ENCODE measurements at places on chromosomes 6 and 20.

DNA sequence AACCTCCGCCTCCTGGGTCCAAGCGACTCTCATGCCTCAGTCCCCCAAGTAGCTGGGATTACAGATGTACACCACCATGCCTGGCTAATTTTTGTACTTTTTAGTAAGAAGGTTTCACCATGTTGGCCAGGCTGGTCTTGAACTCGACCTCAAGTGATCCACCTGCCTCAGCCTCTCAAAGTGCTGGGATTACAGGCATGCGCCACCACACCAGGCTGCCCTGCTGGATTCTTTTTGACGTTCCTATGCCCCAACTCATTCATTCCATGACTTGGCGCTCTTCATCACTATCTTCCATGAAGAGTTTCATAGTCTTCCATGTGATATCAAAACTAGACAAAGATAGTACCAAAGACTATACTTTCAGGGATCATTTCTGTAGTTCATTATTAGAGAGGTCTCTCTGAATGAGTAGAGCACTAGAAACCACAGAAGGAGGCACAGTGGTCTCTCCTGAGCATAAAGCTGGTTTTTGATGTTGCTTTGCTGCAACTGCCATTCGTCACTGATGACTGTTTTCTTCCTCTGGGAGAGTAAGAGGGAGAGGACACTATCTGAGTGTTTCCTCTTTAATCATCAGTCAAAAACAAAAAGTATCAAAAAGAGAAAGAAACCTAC lies 23.5 kb downstream of the DNAAF9 start:
- DNase-seq = no peak

GRCh38 chr6:2752477-2753109 lies 1.9 kb upstream of the MYLK4 start:
- no peak for DNase-seq

DNA sequence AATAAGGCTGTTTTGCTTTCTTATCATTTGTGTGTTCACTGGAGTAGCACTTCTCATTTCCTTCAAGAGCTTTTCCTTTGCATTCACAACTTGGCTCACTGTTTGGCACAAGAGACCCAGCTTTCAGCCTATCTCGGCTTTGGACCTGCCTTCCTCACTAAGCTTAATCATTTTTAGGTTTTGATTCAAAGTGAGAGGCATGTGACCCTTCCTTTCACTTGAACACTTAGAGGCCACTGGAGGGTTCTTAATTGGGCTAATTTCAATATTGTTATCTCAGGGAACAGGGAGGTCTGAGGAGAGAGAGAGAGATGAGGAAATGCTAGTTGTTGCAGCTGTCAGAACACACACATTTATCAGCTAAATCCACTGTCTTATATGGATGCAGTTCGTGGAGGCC lies 82.9 kb upstream of the SCAF8 start:
- no peak for DNase-seq

GRCh38 chr6:96236471-96236870 lies 220.7 kb downstream of the FUT9 start:
- no peak for DNase-seq

DNA sequence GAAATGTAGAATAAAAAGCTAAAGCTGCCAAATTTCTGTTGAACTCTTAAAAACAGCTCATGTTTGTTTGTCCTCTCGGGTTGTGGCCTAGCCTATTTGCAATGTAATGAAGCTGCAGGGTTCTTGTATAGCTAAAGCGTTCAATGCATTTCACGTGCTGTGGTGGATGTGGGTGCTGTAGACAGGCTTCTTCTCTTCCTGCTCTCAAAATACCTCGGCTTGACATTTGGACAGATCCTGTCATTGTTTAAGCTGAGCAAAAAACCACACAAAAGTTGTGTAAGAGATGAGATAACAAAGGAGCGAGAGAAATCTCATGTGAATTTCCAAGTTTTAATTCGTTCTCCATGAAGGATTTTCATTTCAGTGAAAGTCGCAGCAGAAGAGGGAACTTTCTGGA lies 196.3 kb upstream of the UST start:
- DNase-seq = no peak

DNA sequence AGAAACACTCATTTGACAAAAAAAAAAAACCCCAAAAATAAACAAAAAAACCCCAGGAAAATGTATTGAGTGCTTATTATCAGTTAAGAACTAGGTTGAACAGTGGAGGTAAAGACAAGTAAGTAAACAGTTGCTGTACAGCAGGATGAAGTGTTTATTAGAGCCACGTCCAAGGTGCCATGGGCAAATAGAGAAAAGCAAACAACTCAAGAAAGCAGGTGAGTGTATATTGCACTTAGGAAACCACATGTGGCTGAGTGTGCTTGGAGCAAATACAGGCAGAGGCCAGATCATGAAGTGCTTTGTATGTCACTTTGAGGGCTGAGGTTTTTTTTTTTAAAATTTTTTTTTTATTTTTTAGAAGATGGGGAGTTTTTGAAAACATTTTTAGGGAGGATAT lies 98.3 kb downstream of the MACROD2 start:
- no peak for DNase-seq

DNA sequence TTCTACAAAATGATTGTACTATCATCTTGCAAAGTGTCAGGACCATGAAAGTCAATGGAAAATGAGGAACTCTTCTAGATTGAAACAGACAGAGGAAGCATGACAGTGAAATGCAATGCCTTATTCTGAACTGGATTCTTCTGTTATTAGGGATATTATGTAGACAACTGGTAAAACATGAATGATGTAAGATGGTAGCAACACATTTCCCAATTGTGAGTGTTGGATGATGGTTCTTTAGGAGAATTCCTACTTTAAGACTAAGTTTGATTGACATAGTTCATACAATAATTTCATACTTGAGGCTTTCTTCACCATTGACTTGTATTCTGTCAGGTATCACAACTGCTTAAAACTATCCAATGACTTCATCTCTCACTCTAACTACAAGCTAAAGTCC lies 4.5 kb downstream of the UBE3D start:
- no peak for DNase-seq

DNA sequence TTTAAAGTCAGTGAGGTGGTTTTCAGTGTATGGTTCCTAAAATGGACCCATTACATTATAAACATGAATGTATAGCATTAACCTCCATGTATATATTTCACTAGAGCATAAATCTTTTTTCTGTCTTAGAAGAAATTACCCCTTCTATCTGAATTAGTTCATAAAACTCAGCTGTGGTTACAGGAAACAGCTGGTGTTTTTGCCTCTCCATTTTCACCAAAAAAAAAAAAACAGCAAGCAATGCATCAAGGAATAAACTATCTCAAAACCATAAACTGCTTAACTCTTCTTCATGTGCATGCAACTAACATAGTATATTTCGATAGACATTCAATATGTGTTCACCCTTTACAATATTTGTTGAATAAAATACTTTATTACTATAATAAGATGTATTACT lies 40.2 kb downstream of the MOXD1 start:
- no peak for DNase-seq

DNA sequence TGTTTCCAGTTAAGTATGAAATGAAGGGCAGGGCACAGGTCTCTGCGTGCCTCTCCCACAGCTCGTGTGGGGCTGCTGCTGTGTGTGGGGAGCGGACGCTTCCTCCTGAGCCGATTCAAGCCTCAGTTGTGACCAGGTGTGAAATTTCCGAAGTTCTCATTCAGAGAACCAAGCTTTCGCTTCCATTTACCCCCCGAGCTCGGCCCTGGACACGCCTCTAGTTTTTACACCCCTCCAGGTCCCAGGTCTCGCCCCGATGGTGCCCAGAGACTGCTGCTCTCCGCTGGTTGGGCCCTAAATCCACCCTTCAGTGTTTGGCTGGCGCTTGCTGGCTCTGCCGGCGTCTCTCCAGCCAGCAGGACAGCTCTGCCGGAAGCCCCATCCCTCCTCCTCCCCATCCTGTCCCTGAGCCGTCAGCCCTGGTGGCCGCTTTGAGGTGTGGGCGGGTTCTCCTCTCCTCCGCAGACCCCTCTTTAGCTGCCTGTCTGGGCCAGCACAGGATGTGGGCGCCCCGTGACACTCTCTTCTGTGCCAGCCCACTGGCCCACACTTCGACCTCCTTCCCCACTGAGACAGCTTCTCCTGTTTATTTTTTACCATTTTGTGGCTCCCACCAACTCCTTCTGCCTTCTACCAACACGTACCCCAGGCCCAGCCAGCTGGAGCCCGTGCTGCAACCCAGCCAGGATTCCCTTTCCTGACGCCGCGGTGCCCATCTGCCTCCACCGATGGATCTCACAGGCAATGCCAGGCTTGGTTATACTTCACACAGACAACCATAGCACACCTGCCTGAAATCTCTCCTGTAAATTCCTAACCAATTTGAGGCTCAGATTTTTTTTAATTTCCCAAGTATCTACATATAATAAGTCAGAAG lies 142.8 kb downstream of the DLL1 start:
- peak; percentile 14 for DNase-seq

- DNase-seq = no peak
Measured at GRCh38 chr20:57769756-57770155, 59.9 kb upstream of the PMEPA1 start.

DNA sequence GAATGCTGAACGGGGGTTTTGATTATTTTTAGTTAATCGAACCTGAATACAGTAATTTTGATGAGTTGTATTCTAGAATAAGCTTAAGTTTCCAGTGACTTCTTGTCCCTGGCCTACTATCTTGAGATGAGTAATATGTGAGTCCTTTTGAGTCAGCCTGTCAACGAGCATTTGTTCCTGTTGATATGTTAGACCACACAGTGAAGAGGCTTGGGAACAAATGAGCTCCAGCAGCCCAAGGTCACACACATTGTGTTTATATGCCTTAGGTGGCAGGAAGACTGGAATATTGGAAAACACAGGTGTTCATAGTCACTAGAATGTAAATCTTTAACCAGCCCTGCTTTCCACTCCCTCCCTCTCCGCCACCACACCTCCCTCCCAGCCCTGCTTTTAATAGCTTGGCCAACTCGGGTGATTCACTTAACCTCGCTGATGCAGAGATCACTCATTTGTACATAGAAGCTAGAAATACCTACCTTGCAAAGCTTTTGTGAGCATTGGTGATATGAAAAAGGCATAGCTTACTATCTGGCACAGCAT lies 9.1 kb downstream of the SMPDL3A start:
- no peak for DNase-seq

- DNase-seq = no peak
Measured at GRCh38 chr6:97775012-97775411, 492.0 kb upstream of the MMS22L start.

GRCh38 chr6:20365456-20365855 lies 36.2 kb upstream of the E2F3 start:
- DNase-seq = no peak

DNA sequence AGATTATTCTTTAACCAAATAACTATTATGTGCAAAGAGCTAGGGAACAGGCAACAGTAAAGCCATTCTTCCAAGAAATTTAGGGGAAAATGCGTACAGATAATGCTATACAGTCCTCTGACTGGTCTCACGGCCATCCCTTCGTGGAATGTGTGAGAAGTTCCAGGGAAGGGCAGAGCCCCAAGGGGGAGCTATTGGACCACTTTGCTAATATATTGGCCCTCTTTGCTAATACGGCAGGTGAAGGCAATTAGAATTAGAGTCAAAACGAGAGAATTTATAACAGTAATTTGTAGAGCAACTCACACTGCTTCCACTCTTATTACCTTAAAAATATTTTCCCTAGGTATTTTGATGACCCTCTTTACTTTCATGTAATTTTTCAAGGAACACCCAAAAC lies 140.4 kb downstream of the IMPG1 start:
- no peak for DNase-seq

GRCh38 chr6:141133346-141133745 lies 999.4 kb upstream of the GJE1 start:
- no peak for DNase-seq

DNA sequence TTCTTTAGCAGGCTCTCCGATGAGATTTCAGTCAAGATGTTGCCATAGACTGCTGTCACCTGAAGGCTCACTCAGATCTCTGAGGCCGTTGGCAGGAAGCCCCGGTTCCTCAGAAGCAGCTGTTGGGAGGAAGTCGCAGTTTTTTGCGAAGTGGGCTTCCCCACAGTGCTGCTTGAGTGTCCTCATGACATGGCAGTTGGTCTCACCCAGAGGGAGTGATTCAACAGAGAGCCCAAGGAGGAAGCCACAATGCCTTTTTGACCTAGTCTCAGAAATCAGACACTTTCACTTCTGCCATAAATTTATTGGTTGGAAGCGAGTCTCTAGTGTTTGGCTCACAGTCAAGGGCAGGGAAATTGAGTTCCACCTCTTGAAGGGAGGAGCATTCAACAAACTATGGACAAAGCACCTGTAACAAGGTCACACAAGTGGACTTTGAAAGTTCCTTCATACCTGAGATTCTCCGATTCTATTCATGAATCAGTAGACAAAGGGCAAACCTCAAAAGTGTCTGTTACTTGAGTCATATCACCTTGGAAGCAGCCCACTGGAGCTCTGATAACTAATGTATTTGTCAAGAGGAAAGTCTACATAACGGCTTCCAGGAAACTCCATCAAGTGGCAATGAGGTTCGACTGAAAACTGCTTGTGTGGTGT lies 208.3 kb downstream of the TASP1 start:
- no peak for DNase-seq
